Mammary epithelial cell (primary cell): ENCODE measurements at places on chromosomes 16 and 17. TPM values are rescaled to one million over a fixed set of nuclear protein-coding genes. Genes with fewer than 3 reads are reported as not detected.

DNA sequence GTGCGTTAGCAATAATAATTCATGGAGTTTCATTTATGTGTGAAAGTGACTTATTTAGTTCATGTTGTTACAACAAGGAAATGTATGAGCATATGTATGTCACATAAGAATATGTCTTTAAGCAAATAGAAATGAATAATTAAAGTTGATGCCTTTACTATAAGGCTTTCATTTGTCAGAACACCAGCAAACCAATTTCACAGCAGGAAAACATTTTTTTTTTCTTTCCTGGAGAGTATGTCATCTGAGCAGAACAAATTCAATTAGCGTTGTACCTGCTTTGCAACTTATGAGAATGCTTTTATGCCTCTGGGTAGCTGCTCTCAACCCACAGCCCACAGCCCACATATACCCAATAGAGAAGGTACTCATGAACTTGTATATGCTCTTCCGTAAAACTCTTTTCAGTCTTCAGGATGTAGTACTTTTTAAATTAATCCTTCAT lies 26.3 kb upstream of the APOH start:
- no peak for DNase-seq

DNA sequence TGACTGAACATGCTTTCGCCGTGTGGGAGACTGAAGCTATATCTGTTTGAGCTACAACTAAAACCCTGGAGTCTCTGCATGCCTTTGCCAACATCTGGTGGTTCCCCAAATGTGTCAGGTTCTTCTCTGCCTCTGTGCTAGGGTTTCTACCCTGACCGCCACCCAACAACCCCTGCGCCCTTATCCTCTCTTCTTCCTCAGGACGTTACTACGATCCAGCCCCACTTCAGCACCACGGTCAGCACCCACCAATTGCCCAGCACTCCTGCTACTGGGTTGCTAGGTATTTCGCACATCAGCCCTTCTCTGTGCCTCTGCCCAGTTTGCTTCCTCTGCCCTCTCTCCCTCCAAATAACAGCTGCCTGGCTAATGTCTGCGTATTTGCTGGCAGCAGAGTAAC lies 106.3 kb upstream of the HSBP1 start:
- peak; percentile 25 for DNase-seq

- DNase-seq = peak; percentile 56
Observed at GRCh38 chr16:30927789-30928378, 4.5 kb downstream of the FBXL19 start.

- DNase-seq = no peak
Observed at GRCh38 chr17:68461589-68461988, 4.3 kb upstream of the WIPI1 start.

DNA sequence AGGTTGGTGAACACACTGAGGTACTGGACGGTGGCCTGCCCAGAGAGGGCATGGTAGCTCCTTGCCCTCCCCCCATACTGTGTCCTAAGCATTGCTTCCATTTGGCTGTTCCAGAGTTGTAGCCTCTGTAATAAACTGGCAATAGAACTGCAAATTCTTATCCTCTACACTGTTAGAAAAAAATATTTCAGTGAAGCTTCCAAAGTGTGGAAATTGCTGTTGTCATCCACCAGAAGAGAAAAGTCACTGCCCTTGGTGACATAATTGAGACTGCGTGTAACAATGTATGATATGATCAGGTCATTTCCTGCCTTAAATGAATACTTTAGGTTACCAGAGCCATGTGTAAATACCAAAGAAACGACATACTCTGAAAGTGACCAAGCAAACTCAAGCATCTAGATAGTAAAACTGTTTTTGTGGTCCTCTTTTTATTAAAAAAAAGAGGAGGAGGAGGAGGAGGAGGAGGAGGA lies 65.9 kb downstream of the CEP95 start:
- no peak for DNase-seq

Gene NPB
- not detected for total RNA-seq

Gene SHMT1
- 16.6 and 25.6 TPM in 2 replicates for total RNA-seq

Gene NOMO2
- 128 and 148 TPM in 2 replicates for total RNA-seq

Gene GRAP
- not detected for total RNA-seq

Gene MMP15
- total RNA-seq = 17.3 TPM
